HS-5 (cell line): ENCODE measurements at places on chromosomes 2 and 18.
A peak's percentile ranks its signal among the peaks of the same experiment; 100 is the strongest.

DNA sequence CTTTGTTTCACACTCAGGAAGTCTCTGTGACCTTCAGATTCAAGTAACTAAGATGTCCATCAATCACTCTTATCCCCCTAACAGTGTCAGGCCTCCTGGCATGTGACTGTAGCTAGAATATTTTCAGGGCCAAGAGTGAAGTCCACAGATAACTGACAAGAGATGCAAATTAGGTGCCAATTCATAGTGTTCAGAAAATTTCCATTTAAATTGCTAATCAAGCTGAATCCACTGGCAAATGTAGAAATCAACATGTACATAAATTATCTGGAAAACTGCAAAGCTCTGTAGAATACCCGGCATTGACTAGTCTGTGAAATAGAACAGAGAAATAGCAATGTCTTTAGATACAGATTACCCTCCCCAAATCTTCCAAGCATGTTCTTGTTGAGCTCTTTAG is 38.6 kb upstream of the ARL4C start:
- DNase-seq: no peak

GRCh38 chr2:235541016-235541415 is 47.2 kb downstream of the AGAP1 start:
- DNase-seq: no peak

- no peak for DNase-seq
Observed at GRCh38 chr2:44077942-44078511, 82.2 kb upstream of the LRPPRC start.

DNA sequence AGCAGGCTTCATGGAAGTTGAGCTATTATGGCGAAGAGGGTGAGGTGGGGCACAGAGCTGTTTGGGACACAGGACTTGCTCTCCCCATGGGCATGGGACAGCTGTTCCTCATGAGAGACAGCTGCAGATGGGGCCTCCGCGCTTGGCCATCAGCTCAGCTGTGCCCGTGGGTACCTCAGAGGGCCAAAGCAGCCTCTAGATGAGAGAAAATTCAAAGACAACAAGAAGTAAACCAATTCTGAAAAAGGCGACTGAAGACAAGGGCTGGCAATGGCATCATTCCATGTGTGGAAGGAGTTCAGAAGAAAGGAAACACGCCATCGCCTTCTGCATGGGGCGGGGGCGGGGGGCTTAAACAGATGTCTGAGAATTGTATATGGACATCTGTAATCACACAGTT is 136.2 kb downstream of the BCL2 start:
- no peak for DNase-seq

- no peak for DNase-seq
Observed at GRCh38 chr2:43427032-43427424, 168.8 kb downstream of the THADA start.

GRCh38 chr2:7686016-7686385 is 768.8 kb downstream of the RNF144A start:
- DNase-seq: no peak

GRCh38 chr2:9423922-9424272 is 443 bp downstream of the CPSF3 start:
- no peak for DNase-seq

GRCh38 chr18:24208270-24209035 is 69.6 kb downstream of the CABYR start:
- DNase-seq: no peak

DNA sequence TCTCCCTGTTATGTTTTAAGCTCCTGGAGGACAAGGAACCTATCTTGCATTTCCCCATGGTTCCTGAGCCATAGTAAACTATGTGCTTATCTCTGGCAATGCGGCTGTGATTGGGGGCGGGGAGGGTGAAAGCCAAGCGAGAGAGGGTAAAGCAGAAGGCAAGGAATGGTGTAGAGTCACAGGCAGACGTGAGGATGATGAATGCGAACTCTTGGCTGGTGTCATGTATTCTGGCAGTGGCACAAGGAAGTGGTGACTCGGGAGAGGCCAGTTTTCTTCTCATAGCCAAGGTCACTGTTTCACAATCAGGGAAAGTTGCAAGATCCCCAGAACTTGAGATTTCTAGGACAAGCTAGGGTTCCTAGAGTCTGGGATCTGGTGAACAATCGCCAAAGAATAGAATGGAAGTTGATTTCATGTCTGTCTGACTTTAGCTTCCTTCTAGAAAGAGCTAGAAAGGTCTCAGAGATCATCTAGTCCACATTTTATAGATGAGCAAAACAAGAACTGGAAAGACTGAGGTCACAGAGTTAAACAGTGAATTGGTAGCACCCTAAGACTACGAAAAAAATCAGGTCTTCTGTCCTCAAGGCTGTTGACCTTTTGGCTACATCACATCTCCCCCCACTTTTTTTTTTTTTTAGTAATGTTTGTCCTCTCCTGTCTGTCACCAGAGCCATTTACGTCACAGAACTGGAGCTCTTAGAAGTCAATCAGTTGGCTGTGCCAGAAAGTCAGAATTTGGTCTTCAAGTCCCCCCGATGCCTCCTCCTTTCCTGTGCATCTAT is 137.0 kb downstream of the BCL11A start:
- no peak for DNase-seq

GRCh38 chr2:12761104-12761503 is 44.4 kb downstream of the TRIB2 start:
- no peak for DNase-seq

- DNase-seq: no peak
Observed at GRCh38 chr2:177577075-177577474, 184.5 kb downstream of the AGPS start.

GRCh38 chr2:71389384-71390072 is 57.9 kb downstream of the ZNF638 start:
- no peak for DNase-seq

DNA sequence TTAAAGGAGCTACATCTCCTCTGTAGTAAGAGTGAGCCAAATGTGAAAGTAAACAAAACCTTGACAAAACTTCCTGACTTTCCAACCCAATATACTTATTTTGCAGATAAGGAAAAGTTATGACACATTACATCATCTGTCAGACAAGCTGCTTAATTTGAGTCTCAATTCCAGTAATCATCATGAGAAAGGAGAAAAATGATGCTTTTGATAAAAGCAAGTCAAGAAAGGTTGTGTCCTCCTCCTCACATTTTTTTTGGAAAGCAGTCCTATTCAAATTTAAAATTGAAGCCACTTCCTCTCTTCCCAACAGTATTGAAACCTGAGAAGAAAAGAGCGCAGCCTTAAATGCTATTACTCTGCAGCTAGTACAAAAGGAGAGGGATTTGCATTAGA is 519.6 kb downstream of the LRP1B start:
- no peak for DNase-seq

DNA sequence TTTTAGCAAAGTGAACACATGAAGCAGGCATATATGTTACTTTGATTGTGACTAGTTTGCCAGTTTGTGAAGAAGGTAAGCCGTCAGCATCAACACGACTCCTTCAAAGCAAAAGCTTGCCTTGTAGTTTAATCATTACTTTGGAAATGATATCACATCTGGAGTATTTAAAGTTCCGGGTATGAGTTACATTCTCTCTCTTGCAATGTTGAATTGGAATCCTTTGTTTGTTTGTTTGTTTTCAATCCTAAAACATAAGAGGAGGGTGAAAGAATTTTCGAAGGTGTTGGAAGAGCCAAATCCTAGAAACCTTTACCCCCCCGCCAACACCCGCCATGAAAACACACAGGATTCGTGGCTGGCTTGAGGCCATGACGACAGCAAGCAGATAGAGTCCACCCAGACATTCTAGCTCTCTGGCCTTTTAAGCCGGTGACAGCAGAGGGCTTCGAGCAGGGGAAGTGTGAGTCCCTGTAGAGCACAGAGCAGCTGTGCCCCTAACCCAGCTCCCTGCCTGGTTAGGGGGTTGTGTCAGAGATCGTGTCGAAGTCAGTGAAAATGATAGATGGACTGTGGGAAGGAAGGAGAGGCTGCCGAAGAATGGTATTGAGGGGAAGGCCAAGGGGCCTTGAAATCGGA is 103.8 kb upstream of the SMIM21 start:
- no peak for DNase-seq

GRCh38 chr2:1611886-1612285 is 132.4 kb downstream of the PXDN start:
- no peak for DNase-seq

DNA sequence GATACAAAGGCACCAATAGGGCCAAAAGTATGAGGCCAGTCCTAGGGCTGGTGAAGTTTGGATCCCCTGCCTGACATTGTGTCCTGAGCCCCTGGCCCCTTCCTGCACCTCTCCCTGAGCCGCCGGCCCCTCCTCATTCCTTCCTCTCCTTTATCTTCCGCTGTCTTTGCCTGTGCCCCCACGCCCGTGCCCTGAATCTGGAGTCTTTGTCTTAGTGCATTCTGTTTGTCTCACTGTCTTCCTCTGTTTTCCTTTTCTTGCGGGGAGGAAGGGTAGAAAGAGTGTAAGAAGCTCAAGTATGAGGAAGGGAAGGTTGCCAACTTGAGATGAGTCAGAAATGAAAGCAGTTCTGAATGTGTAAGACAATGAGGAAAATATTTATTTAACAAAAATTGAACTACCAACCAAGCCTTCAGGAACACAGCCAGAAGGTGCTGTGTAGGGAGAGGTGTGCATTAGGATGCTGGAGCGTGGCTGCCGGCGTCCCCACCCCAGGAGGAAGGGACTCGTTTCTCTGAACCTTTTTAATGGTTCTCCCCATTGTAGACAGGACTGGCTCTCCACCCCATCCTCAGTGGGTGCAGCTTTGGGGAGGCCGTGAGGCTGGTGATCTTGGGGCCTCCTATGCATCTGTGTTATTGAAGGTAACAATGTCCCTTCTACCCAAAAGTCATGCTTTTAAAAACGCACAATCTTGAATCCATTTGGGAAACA is 133.1 kb downstream of the NEDD4L start:
- peak; percentile 63 for DNase-seq

GRCh38 chr2:65662654-65663432 is 230.4 kb upstream of the SPRED2 start:
- DNase-seq: peak; percentile 67

- no peak for DNase-seq
Observed at GRCh38 chr2:2683606-2684224, 352.6 kb upstream of the MYT1L start.

DNA sequence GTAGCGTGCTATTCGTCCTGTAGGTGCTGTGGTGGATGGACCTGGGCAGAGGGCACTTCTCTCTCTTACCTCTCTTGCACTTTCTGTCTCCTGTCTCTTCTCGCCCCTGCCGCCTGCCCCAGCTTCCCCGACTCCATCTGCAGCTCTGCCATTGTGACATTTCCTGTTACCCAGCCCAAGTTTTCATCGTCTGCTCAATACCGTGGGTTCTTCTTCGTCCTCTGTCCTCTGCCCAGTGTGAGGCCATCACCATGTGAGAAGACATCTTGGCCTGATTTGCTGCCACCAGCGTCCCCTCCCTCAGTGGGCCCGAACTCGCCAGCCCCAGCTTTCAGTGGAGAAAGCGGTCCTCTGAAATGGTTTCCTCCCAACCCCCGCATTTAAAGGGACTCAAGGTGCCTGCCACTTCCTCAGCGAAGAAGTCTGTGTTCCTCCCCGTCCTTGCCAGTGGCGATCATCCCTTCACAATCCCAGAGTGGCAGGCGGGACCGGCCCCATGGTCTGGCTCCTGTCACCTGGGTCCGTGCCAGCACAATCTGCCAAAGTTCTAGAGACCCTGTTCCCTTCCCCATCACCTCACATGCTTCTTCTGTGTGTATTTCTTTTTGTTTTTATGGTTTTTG is 18.0 kb downstream of the TGOLN2 start:
- no peak for DNase-seq

DNA sequence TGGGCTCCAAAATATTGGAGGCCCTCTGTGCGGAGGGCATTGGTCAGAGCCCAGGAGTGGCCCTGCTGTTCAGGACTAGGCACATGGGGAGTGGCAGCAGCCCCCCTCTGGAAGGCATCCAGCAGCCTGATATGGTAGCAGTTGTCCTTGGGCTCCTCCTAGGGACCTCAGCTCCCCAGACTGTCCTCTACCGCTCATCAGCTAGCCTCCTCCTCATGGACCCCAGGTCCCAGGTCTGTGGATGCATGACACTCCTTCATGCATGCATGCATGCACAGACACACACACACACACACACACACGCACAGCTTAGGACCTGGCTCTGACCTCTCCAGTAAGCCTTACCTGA is 15.4 kb upstream of the ATP6V1B1 start:
- DNase-seq: no peak

- no peak for DNase-seq
Observed at GRCh38 chr2:186442885-186443284, 43.2 kb upstream of the ZC3H15 start.

DNA sequence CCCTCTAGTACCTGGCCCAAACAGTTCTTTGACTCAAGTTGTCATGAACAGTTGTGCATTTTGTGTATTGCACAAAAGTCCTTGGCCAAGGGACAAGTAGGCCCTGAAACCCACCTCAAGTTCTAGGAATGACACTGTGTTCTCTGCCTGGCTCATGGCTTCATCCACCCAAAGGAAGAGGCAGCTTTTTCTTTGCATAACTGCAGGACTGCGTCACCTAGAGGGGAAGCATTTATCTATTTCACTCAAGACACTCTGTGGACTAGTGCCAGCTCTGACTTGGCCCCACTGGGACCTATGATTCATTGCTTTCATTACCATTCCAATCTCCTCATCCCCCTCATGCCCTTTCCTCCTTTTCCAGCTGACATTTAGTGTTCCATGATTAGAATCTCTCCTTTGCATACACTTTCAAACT is 119.3 kb upstream of the SIX2 start:
- peak; percentile 98 for DNase-seq

DNA sequence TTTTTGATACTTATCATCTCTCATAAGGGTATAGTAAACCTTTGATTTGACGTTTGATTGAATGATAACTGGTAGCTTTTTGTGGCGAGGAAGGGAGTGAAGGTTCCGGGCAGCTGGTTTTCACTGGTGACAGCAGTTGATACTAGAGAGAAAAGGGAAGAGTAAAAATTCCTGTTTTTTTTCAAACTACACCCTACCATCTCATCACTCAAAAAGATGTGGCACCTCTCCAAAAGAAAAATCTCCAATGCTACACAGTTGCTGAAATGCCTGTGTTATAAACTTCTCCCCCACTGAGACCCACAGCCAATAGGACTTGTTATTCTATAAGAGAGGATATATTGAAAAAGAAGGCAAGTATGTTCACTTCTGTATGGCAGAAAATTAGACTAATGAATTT is 154.0 kb downstream of the MAIP1 start:
- no peak for DNase-seq

DNA sequence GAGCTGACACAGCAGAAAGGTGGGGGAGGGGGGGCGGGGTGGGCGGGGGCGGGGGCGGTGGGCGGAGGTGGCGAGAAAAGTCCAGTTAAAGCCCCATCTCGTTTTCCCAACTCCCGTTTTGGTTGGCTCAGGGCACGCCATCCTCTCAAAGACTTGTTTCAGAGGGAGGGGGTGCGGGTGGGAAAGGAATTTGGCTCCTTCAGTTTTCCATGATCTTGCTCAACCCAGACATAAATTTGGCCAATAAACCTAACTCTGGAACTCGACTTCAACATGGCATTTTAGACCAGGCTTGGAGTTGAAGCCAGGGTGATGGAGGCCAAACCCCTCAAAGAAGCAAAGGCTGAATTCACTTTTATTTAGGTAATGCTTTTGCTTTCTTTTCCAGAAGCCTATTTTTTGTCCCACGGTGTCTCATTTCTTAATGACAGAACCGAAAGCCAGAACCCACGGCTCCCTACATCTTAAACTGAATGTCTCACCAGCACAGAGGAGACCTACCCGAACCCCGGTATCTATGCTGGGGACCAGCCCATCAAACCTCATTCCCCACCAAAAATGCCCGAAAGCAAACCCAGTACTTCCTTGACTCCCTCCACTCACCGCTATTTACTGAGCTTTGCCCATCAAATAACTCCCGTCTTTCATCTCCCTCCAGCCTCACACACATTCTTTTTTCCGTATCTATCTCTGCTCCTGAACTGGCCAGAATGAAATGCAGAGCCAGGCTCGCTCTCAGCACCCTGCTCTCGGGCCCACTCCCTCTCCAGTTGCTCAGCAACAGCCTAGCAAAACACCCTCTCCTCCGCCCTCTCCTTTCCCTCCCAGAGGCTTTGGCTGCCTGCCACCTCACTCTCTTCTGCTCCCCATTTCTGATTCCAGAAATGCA is 4.3 kb downstream of the IGFBP5 start:
- DNase-seq: no peak
